ENCODE measurements at places on chromosomes 4 and X.

DNA sequence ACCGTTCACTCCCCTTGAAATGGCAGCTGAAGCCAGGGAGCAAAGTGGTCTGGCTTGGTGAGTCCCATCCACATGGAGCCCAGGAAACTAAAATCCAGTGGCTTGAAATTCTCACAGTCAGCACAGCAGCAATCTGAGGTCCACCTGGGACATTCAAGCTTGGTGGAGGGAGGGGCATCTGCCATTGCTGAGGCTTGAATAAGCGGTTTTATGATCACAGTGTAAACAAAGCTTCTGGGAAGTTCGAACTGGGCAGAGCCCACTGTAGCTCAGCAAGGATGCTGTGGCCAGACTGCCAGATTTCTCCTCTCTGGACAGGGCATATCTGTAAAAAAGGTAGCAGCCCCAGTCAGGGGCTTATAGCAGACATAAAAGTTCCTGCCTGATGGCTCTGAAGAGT lies 15.5 kb upstream of the FAAH2 start:
- DNase-seq: no peak

GRCh38 chr4:1462009-1462767 lies 55.9 kb upstream of the NKX1-1 start:
- no peak for DNase-seq

- no peak for DNase-seq
Observed at GRCh38 chrX:109902665-109903064, 100.2 kb upstream of the TMEM164 start.

DNA sequence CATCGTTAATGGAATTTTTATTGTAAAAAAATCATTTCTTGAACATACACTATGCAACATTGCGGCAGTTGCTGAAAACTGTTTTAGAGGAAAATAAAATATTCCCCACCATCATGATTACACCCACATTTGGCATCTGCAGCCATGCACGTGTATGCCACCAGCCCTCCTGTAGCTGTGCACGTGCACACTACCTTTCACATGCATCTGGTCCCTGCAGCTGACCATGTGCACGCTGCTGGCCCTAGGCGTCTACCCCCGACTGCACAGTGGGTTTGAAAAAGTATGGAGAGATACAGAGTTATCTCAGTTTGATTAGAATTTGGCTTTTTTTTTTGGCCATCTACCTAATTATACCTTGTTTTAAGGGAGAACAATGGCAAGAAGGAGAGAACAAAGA lies 569.8 kb upstream of the IGFBP7 start:
- no peak for DNase-seq

DNA sequence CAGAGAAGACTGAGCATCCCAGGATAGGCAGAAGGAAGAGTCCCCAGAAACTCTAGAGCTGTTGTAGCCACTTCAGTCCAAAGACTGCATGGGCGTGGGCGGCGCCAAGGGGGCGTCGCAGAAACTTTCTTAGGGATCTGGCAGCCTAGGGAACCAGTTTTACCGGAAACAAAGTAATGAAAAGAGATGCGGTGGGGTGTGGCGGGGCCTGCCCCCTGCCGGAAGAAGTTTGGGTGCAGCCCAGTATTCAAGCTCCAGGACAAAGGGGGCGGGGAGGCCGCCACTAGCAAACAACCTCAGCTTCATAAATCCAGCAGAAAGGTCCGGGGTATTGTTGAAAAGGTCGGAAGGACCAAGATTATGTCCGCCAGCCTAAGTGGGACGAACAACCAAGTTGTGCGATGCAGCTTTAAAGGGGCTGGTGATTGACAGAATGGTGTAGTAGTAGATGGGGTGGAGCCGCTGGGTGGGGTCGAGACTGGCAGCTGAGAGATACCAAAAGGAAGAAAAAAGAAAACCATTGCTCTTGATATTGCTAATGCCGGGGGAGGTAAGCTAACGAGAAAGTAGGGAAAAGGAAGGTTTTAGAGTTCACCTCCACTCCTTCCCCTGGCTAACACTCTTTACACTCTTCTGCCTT lies 190.5 kb downstream of the RRAGB start:
- DNase-seq: peak; percentile 85

GRCh38 chr4:153755186-153755585 lies 4.6 kb downstream of the RNF175 start:
- no peak for DNase-seq

DNA sequence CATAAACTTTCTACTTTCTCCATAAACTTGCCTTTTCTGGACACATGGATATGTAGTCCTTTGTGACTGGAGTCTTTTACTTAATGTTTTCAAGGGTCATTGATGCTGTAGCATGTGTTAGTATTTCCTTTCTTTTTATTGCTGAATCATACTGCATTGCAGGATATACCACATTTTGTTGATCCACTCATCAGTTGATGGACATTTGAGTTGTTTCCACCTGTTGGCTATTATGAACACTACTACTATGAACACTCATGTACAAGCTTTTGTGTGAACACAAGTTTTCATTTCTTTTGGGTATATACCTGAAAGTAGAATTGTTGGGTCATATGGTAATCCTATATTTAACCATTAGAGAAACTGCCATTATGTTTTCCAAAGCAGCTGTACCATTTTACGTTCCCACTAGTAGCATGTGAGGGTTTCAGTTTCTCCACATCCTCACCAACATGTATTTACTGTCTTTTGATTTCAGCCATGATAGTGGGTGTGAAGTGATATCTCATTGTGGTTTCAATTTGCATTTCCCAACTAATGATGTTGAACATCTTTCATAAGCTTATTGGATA lies 26.3 kb upstream of the GPM6B start:
- no peak for DNase-seq

DNA sequence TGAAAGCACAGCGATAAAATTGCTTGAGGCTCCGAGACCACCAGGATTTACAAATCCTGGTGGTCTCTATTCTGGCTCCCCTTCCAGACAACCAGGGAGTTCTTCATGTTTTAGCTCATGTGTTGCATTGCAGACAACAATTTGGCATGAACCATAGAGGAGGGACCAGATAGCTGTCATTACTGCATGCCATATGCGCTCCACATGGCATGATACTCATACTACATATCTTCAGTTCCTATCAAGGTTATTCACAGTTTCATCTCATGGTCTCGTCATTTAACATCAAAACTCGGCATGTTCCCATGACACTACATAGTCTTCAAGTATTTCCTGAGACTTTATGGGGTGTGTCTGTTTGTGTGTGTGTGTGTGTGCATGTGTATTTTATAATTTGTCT lies 220.3 kb downstream of the OR13H1 start:
- DNase-seq: no peak

- DNase-seq: no peak
Observed at GRCh38 chr4:184856277-184856609, 30.5 kb upstream of the ACSL1 start.

GRCh38 chr4:151093203-151093602 lies 6.2 kb upstream of the RPS3A start:
- no peak for DNase-seq

DNA sequence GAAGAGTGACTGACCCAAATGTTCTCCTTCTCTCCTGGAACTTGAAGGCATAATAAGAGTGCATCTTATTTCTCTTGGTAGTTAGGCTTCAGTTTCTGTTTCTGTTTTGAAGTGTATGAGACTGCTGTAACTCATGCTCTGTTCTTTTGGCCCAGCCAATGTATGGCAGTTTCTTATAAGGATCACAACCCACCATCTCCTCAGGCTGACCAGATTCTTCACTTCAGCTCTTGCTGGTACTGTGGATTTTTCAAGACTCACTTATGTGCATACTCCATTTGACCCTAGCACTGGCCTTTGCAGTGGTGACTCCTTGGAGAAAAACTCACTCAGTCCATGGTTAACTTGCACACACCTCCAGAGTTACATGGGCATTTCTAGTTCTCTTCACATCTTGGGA lies 9.6 kb upstream of the YTHDC1 start:
- DNase-seq: no peak

DNA sequence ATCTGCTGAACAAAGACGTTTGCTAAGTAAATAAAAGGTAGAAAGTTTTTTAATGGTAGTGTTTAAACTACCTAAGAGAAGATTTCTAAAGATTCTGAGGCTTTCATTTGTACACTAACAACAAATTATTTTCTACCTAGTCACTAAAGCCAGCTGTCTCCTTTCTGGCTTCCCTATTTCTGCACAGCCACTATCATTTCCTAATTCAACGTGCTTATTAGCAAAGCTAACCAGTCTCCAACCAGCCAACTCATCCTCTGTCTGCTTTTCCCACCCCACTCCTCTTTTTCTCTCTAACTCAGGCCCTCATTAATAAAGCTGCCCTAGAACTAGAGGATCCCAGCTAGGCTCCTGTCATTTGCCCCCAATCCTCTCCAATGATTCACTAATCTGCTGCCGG lies 118.2 kb downstream of the ZNF827 start:
- DNase-seq: no peak

GRCh38 chr4:3197366-3198105 lies 51.4 kb upstream of the MSANTD1 start:
- DNase-seq: no peak

- no peak for DNase-seq
Observed at GRCh38 chr4:41530741-41531140, 7.2 kb upstream of the LIMCH1 start.

- DNase-seq: no peak
Observed at GRCh38 chrX:19863857-19864223, 23.6 kb downstream of the SH3KBP1 start.

- no peak for DNase-seq
Observed at GRCh38 chrX:1803741-1804140, 188.9 kb downstream of the ASMT start.

DNA sequence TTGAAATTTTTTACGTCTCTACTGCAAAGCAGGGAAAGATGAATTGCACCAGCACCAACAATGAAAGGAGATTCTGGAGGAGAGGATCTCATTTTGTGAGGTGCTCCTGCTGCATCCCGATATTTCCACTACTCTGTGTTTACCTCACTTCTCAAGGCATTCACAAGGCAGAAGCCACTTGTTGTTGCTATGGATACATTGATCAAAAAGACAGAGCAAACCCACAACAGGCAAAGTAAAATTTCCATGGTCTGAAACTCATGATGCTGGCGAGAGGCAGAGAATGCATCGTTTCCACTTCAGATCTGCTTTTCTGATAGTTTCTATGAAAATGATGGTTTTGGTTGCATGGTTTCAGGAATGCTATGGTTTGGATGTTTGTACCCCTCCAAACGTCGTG lies 323.3 kb downstream of the ASMT start:
- DNase-seq: no peak

GRCh38 chrX:154398668-154399526 lies 720 bp downstream of the RPL10 start:
- peak; percentile 83 for DNase-seq

GRCh38 chr4:79211490-79211889 lies 114.4 kb downstream of the NAA11 start:
- no peak for DNase-seq

DNA sequence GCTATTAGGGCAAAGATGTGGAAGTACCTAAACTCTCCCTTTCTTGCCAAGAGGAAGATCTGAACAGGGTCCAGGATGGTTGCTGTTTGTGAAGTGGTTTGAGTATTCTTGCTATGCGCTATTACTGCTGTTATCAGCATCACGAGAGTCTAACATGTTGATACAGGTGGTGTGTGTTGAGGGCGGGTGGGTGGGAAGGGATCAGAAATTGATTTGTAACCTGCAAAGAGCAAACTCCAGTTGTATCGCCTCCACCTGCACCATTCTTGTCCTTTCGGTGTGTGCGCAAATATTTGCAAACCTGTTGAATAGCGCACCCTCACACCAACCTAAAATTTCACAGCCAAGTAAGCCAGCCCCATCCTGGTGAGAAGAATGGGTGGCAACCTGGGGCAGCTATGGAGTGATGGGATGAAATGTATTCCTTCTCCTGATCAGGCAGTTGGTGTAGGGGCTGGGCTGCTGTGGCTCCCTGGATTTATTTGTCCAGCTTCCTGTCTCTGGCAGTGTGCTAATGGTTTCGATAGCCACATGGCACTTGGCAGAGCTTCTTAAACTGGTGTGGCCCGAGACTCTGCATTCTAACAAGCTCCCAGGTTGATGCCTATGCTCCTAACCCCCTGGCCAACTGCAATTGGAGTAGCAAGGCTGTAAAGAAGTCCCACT lies 102.6 kb upstream of the SCML1 start:
- DNase-seq: no peak

DNA sequence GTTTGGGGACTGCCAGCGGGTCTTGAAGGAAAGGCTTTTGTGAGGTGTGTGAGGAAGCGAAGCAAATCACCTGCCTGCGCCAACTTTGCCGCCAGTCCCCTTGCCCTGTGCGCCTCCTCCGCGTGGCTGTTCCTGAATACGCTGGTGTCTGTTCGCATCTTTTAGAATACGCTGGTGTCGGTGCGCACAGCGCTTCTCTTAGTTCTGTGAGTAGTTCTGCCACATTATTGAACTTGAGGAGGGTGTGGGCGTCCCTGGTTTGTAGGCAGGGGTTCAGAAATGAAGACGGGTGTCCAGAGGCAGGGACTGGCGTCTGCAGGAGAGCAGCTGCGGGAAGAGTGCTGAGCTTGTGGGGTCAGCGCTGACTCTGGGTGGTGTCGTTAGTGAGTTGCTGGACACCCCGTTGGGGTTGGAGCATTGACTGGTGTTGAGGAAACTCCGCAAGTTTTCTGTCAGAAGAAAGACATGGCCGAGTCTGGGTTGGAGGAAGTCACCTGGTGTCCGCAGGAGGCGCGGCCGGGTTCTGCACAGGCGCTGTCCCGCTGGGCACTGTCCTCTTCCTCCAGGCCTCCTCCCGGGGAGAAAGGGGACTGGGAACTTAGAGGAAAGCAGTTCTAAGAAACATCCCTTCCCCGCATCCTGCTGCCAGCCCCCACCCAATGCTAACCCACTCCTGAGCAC lies 930 bp downstream of the ZNF718 start:
- peak; percentile 81 for DNase-seq

- DNase-seq: no peak
Observed at GRCh38 chrX:43881410-43882293, 598 bp downstream of the MAOB start.

DNA sequence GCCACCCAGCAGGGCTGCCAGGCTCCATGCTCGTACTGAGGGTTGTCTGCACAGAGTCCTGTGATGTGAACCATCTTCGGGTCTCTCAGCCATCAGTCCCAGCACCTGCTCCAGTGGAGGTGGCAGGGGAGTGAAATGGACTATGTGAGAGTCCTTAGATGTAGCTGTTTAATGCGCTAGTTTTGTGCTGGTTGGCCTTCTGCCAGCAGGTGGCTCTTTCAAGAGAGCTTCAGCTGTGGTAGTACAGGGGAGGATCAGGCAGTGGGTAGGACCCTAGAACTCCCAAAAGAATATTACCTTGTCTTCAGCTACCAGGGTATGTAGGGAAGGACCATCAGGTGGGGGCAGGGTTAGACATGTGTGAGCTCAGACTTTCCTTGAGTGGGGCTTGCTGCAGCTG lies 1066.0 kb downstream of the GLUD2 start:
- DNase-seq: no peak

DNA sequence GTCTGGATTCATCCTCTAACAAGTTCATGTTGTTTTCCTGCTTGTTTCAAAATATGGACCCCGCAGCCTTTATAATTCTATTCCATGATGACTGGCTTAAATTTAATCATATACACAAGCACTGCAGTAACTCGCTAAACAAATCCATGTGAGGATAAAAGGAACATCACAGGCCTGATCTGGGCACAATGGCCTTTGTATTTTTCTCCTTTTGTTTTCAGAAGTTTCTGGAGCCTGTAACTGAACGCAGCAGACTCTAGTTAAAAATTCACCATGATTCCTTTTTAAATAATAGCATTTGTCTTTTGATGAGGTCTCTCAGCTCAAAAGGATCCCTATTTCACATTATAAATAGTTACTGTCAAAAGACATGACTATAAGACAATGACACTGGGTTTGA lies 30.2 kb upstream of the TMEM184C start:
- DNase-seq: no peak
